Stimulated activated naive CD4-positive, alpha-beta T cell (primary cell): ENCODE measurements at places on chromosomes 1 and 21.

DNA sequence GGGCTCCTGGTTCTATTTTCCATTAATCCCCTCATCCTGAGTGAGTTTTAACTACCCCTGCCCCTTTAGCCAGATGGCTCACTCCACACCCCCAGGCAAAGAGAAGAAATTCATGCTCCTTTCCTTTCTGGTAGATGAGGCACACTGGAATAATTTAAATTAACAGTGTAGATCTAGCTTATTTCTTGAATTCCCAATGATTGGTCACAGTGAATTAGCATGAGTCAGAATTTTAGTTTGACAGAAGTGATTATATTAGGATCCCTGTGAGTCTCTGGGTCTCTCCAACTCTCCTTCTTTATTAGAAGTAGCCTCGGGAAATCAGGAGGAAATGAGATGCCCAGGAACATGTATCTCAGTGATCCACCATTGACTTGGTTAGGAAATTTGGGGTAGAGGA is 103.1 kb upstream of the KAZN start:
- no peak for DNase-seq

DNA sequence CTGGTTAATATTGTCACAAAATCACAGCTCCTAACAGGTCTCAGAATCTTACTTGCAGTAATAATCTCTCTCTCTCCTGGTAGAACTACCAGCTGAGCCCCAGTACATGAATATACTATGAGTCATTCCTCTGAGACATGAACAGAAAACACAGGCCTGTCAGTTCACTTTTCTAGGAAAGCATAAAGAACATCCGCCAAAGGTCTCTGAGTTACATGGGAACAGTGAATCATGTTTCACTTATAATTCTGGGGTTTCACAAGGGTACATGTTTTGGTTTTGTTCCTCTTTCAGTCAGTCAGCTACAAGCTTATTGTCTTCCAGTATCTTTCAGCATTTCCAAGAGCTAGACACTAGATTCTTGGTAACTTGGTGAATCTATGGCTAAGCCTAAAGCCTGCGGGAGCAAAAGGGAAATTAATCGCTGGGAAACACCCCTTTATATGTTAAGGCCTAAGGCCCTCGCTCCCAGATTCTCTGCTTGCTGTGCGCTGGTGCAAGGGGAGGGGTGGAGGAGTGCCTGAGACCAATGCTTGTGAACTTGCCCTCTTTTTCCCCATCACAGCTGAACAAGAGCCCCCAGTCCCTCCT is 31.7 kb downstream of the IFNGR2 start:
- no peak for DNase-seq

- no peak for DNase-seq
Observed at GRCh38 chr1:166902279-166902678, 26.2 kb upstream of the TADA1 start.

- DNase-seq = no peak
Observed at GRCh38 chr1:92877792-92878191, 46.0 kb downstream of the RPL5 start.

GRCh38 chr1:38958967-38959366 is 17.3 kb upstream of the RHBDL2 start:
- no peak for DNase-seq

DNA sequence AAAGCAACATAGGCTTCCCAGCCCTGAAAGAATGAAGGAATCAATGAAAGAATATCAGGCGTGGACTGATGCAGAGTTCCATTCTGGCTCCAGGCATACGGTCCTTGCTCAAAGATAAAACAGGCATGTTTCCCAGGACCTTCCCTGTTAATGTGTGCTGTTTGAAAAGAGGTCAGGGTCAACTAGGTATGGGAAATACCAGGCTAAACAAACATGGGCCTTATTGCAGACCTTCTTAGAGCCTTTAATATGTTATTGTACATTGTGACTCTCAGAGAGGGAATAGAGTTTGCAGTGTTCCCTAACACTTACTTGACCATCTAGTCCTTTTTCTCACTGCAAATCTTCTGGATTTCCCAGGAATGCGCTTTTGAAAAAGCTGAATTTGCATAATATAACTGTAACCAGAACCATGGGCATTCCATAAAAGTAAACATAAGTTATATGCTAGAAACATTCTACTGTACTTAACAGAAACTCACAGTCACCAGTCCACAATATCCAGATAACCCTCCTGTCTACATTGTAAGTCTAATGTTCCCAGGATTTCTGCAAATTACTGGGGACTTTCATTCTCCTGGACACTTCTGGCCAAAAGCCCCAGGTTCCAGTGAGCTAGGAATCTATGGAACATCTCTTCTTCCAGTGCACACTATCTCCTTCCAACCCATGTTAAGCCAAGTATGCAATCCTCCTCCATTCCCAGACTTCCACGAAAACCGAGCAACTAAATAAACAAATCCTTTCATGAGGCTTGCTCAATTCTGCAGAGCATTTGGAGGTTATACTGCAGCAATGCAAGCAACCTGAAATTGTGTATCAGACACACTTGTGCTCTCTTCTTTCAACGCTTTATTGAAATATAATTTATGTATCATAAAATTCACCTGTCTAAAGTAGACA is 486.6 kb downstream of the SETD4 start:
- no peak for DNase-seq
